ENCODE measurements at places on chromosomes 12 and 14.

DNA sequence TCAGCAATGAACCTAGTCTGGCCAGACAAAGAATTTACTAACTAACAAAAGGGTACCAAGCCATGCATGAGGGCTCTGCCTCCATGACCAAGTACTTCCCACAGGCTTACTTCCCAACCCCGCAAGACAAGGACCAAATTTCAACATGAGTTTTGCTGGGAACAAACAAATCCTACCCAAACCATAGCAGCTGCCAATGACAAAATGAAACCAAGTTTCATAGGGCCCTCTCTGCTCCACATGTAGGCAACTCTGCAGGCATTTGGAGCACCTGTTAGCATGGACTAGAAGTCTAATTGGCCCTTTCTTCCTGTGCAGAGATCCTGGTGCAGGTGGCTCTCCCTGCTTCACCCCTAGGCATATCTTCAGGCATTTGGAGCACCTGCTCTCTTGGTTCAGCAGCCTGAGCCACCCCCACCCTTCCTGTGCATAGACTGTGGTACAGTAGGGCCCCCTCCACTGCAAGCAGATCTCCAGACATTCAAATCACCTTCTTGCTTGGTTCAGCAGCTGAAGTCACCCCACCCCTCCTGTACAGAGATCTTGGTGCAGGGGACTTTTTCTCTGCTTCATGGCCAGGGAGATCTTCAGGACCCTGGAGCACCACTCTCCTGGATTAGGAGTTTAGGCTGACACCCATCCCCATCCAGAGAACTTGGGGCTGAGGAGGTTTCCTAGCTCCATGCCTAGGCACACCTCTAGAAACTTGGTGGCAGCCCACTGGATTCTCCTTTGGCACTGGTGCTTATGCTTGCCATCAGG lies 308.7 kb downstream of the RPAP3 start:
- DNase-seq, result no peak

GRCh38 chr12:59389968-59390576 lies 205.8 kb upstream of the SLC16A7 start:
- no peak for DNase-seq

GRCh38 chr12:45973526-45973925 lies 16.8 kb downstream of the SCAF11 start:
- no peak for DNase-seq

DNA sequence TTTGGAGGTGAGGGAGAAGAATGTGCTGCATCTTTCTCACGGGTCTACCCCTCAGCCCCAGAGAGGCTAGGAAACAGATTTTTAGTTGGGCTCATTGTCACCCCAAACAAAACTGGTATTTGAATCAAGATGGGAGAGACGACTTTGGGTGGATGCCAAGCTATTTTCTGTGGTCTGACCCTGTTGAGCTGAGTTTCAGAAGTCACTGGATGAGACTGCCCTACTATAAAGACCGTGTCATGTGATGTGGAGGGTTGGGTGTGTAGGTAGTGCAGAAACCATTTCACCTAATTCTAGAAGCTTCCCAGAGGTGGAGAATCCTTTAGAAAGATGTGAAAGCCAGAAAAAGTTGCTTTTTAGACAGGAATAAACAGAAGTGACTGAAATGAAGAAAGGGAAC lies 60.2 kb downstream of the IFT43 start:
- no peak for DNase-seq

GRCh38 chr14:51004352-51004800 lies 60.1 kb upstream of the PYGL start:
- DNase-seq, result peak; percentile 58

- DNase-seq, result no peak
These were observed 3.9 kb downstream of the FLRT2 start for GRCh38 chr14:85533861-85534291.

GRCh38 chr12:18750085-18750484 lies 12.2 kb downstream of the CAPZA3 start:
- no peak for DNase-seq

DNA sequence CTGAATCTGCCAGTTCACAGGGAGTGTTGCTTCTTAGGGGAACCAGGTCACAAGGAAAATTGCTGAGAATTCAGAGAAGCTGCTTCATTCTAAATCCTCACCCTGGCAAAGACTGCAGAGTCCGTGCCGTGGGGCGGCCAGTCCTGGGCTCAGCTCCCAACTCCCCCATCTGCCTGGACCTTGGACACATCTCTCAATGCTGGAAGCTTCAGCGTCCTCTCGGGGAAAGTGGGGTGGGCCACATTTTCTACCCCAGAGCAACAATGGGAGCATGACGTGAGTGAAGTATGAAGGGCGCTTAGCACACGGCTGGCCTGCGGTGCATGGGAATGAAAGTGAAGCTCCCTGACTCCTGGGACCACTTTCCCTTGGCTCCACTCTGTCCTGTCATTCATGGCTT lies 31.2 kb downstream of the HVCN1 start:
- DNase-seq, result no peak

DNA sequence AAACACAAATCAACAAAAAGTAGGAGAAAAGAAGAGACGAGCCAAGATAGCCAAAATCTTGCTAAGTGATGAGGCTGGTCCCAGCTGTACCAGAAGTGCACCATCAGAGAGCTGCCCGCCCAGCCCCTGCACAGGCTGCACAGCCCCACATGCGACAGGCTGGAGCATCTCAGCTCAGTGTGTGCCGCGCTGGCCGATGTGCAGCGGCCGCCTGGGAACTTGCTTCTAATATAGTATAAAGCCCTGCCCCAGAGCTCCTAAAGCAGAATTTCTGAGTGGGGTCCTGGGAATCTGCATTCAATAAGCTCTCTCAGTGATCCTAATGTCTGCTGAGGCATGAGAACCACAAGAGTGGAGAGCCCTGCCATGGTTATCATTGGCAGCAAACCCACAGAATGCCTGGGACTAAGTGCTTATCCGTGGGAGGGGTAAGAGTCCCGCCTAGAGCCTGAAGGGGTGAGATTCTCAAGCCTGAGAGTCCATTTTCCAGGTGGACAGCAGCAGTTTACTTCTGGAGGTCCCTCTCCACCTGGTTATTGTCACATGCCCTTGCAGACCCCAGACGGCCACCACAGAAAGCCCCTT lies 171.6 kb downstream of the DPF3 start:
- no peak for DNase-seq

DNA sequence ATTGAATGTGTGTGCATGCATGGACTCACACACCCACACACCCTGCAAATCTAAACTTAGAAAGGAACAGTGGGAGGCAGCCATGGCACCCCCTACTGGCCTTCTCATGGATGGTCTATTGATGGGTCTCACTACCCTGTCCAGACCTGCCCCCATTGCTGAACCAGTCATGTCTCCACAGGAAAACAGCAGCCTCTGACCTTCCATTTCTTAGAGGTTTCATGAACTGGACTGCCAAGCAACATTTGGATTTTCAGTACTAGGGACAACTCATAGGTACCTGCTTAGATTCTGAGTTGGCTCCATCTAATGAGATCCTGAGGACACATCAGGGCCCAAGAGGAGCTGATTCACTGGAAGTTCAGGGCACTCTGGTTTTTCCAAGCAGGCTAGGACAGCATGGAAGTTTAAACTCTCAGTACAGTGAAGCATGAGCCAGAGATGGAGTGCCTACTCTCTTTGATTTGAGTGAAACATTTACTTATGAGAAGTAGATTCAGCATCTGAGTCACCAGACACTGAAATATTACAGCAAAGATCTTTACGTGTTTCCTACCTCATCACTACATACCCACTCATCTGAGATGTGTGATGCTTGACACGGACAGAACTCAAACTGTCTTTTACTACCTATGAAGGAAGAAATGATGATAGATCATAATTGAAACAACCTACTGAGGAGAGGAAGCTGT lies 98.9 kb upstream of the PLEKHG7 start:
- DNase-seq, result no peak

GRCh38 chr14:97024300-97024699 lies 227.1 kb downstream of the VRK1 start:
- no peak for DNase-seq

DNA sequence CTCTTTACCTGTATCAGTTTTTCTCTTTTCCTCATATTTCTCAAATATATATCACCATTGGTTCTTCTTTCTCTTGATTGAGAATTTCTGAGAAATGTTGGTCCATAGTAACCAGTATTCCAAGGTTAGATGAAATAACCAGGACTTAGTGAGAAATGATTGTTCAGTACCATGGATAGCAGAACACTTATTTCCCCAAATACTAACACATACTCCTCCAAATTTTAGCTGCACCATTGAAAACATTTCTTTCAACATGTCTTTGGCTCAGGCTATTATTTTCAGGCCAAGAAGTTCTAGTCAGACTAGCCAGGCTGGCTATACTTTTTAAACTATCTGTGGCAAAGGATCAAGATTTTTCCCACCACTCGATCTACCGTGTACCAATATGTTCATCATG lies 113.3 kb downstream of the PTPRO start:
- no peak for DNase-seq

GRCh38 chr14:51616256-51616655 lies 35.5 kb upstream of the FRMD6 start:
- no peak for DNase-seq

DNA sequence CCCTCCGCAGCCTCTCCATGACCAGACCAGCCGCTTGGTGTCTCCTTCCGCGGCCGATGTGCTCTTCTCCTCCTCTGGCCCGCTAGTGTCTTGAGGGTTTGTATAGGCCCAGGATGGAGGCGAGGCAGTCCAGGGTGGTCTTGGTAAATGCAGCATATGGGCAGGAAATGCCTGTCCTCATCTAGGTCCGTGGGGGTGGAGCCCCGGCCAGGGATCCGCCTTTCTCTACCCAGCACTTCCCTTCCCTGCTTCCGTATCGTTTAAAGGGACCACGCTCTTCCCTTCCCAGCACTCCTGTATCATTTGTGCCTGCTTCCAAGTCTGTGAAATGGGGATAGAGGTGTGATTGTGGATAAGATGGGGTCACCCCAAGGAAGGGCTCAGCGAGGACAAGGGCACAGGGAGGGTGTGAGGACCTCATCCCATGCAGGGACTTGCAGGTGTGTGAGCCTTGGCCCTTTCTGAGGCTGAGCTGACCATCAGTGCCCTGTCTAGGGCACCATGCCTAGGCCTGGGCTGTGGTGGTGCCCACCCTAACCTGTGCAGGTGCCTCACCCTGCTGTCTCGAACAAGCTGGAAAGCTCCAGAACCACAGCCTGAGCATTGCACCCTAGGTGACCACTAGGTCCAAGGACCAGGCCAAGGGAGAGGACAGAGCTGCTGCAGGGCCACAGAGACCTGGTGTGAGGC lies 326.8 kb upstream of the RTL1 start:
- DNase-seq, result no peak

GRCh38 chr14:67610491-67610890 lies 9.2 kb upstream of the ARG2 start:
- no peak for DNase-seq

DNA sequence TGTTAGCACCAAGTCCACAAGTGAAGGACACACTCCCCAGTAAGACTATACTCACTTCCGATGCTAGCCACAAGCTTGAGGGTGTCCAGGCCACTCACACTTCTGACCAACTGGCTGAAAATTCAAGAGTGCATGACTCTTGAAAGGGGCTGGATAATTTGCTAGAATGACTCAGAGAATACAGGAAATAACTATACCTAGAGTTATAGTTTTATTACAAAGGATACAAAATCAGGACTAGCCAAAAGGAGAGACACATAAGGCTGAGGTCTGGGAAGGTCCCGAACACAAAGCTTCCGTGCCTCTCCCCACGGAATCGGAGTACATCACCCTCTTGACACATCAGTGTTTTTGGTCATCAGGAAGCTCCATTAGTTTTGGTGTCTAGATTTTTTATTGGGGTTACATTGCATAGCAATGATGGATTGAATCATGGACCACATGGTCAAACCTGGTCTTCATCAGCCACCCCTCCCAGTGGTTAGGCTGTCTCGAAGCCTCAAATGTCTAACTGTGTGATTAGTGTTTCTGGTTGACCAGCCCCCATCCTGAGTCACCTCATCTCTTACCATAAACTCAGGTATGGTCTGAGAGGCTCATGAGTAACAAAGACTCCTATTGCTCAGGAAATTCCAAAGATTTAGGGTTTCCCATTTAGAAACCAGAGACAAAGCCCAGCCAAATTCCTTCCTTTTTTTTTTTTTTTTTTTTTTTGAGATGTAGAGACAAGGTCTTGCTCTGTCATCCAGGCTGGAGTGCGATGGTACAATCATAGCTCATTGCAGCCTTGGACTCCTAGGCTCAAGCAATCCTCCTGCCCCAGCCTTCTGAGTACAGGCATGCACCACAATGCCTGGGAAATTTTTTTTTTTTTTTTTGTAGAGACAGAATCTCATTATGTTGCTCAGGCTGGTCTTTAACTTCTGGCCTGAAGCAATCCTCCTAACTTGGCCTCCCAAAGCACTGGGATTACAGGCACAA lies 472.0 kb upstream of the TBX3 start:
- DNase-seq, result no peak

- DNase-seq, result no peak
These were observed 1.8 kb downstream of the ULK1 start for GRCh38 chr12:131896080-131896810.

- DNase-seq, result no peak
These were observed 105.8 kb downstream of the AVPR1A start for GRCh38 chr12:63045020-63045860.

- DNase-seq, result no peak
These were observed 25.0 kb upstream of the COCH start for GRCh38 chr14:30849354-30849753.

All from NCI-H446 (cell line).